Body of pancreas (tissue), 4 donors: ENCODE measurements at places on chromosomes 3 and 15. TPM values are rescaled to one million over a fixed set of nuclear protein-coding genes. Genes with fewer than 3 reads are reported as not detected.

Gene ZNF80
- total RNA-seq = not detected

Gene HTR3E
- not detected for total RNA-seq

Gene RTP3
- total RNA-seq = not detected

Gene TMEM207
- not detected for total RNA-seq

Gene SAXO2
- total RNA-seq = 1.3 TPM

Gene TM4SF1
- total RNA-seq = 104 TPM

Gene LDHAL6B
- not detected for total RNA-seq
